ENCODE measurements at places on chromosomes 1 and 21. TPM values are rescaled to one million over a fixed set of nuclear protein-coding genes. Genes with fewer than 3 reads are reported as not detected.

The PRDM16 gene
- total RNA-seq: 0.13 TPM

The SH2D2A gene
- 0.27 TPM for total RNA-seq

The CCDC181 gene
- 2.1 TPM for total RNA-seq

The RC3H1 gene
- total RNA-seq: 39.6 TPM

The TAL1 gene
- 36.8 TPM for total RNA-seq

The LEFTY1 gene
- total RNA-seq: not detected

The BTF3L4 gene
- 68.4 TPM for total RNA-seq

The SELP gene
- 2.8 TPM for total RNA-seq

The PTPRC gene
- not detected for total RNA-seq

The RGS8 gene
- not detected for total RNA-seq

The IL20 gene
- total RNA-seq: not detected

The FAM72B gene
- 6.4 TPM for total RNA-seq

The PTAFR gene
- total RNA-seq: 0.14 TPM
